ENCODE measurements at places on chromosomes 13 and 19.

DNA sequence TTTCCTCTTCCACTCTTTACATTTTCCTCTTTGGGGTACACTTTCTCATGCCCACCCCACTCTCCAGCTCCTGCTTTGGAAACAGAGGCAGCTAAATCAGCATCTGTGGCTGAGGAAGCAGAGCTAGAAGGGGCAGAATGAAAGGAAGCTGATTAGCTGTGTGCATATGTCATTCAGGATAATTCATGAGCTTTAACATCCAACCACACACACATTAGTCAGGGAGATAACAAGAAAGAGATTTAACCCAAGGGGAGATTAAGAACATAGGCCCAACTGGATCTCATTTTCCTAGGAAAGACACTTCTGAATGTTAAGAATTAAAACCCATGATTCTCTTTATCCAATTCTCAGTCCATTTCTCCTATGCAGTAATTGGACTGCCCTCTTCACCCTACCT lies 405.5 kb downstream of the TBC1D4 start:
- no peak for DNase-seq

GRCh38 chr13:101473458-101473857 lies 21.0 kb downstream of the ITGBL1 start:
- no peak for DNase-seq

DNA sequence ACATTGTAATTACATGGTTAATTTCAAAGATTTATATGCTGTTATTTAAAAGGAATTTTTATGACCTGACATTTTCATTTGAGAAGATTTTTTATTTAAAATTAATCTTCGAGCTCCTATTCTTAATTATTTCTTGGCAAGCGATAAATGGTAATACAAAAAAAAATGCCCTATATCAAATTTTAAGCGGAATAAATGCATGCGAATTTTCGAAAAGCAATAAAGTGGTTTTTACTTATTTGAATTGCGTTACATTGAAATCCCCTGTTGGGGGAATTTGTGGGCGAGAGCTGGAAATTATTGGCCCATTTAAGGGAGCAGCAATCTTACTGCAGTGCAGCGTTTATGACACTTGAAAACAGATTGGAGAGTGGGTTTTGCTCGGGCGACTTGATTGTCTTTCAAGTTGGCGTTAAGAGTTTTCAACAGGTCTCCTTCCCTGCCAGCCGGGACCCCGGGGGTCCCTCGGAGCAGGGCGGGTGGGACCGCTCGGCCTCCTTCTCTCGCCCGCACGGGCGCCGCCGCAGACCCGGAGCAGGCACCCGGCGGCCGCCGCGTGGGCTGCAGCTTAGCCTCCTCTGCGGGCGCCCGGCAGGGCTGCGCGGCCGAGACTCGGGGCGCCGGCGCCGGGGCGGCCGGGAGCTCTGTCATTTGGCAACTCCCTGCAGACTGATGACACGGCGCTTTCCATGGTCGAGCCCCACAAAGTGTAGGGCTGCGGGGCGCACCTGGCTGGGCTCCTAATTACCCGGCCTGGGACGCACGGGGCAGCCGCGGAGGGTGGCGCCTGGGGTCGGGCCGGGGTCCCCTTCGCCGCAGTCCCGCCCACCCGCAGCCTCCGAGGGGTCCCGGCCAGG lies 255.1 kb upstream of the SOX21 start:
- DNase-seq, result peak; percentile 23

DNA sequence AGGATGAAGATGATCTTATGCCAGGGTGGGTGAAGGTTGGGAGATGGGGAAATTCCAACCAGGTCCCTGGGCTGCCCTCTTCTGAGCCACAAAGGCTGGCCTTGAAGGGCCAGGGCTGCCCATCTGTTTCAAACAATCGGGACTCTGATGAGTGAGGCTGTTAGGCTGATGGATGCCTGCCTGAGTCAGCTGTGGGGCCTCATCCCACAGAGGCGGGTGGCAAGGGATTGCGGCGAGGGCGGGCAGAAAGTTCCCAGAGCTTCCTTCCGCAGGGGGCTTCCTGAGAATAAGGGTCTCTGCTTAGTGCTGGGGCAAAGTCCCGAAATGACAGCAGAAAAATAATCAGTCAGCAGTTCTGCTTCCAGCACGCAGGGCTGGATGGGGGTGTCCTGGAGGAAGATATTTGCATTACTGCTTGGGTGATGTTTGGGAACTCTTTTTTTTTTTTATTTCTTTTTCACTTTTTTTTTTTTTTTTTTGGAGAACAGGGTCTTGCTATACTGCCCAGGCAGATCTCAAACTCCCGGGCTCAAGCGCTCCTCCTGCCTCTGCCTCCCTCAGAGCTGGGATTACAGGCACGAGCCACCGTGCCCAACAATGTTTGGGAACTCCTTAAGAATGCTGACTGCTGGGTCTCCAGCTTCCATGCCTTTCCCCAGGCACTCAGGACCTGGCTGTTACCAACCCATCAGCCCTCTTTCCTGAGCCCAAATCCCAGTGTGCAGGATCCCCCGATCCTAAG lies 14.1 kb downstream of the SH3GL1 start:
- no peak for DNase-seq

GRCh38 chr19:49427855-49428546 lies 2.8 kb downstream of the GFY start:
- DNase-seq, result no peak

DNA sequence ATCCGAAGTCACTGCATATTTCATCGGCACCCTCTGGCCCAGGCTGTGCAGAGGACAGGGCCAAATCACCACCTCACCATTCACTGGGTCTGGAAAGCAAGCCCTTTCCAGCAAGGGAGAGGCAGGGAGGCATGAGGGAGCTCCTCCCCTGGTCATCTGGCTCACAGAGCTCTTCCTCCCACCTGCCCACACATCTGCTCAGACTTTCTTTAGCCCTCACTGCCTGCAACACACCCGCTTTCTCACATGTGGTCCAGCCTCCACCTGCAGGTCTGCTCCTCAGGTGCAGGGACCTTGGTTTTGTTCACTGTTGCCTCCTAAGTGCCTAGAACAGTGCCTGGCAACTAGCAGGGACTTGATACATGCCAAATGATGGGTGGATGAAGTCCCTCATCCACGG lies 21.0 kb upstream of the SLC35E1 start:
- DNase-seq, result no peak

GRCh38 chr13:34338102-34338501 lies 520.2 kb downstream of the RFC3 start:
- no peak for DNase-seq

DNA sequence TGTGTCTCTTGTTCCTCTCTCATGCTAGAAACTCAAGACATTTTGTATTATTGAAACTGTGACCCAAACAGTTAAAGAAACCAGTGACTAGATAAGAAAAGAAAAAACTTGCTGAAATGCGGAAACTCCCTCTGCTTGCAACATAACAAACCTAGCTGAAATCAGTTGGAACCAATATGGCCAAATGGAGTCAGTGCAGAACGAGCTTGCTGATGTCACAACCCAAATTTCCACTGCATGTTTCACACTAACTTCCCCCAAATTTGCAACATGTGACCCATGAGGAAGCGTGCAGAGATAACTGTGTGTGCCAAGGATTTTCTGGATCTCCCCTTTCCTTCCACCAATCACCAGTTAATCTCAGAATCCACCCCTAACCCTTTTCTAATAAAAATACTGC lies 208.0 kb downstream of the DLEU7 start:
- DNase-seq, result no peak

GRCh38 chr13:109787135-109787954 lies 962 bp upstream of the IRS2 start:
- no peak for DNase-seq

GRCh38 chr19:28855216-28855615 lies 357.7 kb downstream of the UQCRFS1 start:
- DNase-seq, result no peak

- no peak for DNase-seq
These were observed 32.3 kb upstream of the GJB6 start for GRCh38 chr13:20264271-20265018.

DNA sequence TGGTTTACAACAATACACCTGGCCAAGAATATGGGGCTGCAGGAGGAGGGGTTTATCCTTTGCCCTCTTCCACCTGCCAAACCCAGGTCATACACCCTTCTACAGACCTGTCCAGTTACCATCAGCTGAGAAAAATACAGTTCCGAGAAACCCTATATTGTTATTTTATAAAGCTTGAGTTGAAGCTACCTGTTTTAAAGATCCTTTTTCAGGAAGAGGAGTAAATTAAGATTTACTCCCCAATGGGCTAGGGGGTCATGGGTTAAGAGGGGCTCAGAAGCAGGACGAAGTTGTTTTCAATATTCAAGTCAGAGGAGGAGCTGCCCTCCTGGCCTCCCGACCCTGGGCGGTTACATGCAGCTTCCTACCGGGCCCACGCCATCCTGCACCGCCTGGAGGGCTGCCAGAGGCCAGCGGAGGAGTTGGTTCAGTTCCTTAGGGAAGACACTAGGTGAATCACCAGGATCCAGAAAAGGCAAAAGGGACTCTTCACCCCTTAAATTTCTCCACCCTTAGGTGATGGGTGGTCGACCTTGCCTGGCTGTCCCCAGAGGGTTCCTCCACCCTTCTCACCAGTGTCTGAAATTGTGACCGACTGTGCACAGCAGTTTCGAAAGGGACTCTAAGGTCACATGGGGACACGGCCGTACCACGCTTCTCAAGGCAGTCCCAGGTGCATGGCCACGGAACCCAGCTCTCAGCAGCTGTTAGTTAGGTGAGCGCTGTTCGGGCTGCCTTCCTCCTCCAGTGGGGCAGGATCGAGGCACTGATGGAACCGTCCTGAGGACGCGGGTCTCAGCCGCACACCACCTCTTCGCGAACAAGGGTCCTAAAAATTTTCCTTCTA lies 1.2 kb downstream of the GJB2 start:
- no peak for DNase-seq

GRCh38 chr19:46385636-46386035 lies 27.7 kb downstream of the CCDC8 start:
- no peak for DNase-seq

DNA sequence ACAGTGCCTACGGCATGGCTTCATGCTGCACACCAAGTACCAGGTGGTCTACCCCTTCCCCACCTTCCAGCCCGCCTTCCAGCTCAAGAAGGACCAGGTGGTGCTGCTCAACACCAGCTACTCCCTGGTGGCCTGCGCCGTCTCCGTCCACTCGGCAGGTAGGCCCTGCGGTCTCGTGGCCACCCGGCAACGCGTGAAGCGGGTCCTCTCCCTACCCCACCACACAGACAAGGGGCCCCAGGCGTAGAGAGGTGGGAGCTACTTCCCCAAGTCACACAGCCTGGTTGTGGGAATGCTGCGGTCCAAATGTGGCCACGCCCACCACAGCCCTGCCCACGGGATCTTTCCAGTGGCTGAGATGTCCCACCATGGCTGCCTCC lies 4.0 kb downstream of the DCAF15 start:
- DNase-seq, result no peak

- no peak for DNase-seq
These were observed 9.1 kb downstream of the AP2A1 start for GRCh38 chr19:49775742-49776370.

- DNase-seq, result no peak
These were observed 5.3 kb downstream of the FGF21 start for GRCh38 chr19:48760504-48761205.

GRCh38 chr13:51995677-51996551 lies 15.3 kb downstream of the ATP7B start:
- DNase-seq, result no peak

DNA sequence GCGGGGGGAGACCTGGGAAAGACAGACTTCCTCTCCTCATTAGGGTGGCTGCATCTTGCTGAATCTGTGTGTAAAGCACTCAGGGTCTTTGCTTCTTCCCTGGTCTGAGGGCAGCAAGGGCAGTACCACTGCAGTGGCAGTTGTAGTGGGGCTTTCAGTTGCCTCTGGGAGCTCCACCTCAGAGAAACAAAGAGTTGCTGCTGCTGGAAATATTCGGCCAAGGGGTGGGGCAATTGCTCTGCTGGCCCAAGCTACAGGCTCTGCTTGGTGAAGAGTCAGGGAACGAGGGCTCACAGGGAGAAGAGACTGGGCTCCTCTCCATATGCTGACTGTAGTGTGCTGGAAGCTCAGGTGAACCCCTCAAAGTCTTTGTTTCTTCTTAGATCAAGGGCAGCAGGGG lies 52.5 kb downstream of the POSTN start:
- DNase-seq, result no peak

DNA sequence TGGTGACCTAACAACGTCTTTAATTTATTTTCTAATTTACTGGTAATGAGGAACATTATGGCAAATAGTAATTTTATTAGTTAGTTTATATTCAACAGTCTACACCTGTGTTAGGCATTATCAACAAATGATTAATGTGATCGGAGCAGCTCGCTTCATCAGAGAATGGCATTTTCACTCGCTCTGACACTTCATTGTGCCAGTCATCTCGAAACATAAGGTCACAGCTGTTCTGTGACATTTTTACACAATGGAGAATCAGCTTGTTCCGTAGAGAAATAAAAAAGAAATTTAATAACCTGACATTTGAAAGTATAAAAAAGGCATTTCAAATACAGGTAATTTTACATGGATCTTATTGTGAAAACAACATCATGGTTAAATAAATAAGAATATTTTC lies 858.4 kb downstream of the SLITRK6 start:
- DNase-seq, result no peak

DNA sequence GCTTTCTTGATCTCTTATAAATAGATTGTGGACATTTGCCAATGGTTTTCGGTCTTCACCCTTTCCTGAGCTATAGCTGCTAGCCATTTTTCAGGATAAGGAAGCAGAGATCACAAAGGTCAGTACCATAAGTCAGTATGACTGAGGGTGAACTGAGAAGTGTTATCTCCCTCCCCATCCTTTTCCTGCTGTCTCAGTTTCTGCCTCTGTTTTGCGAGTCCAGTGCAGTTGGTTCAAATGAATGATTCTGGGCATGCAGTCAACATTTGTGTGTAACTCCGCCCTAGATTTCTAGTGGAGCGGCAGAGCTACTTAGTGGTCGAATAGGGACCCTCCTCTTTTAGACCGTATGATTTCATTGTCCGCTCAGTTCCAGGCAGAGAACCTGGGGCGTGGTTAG lies 460.8 kb upstream of the ARGLU1 start:
- no peak for DNase-seq

- DNase-seq, result no peak
These were observed 471 bp upstream of the ERVK3-1 start for GRCh38 chr19:58304748-58305064.

DNA sequence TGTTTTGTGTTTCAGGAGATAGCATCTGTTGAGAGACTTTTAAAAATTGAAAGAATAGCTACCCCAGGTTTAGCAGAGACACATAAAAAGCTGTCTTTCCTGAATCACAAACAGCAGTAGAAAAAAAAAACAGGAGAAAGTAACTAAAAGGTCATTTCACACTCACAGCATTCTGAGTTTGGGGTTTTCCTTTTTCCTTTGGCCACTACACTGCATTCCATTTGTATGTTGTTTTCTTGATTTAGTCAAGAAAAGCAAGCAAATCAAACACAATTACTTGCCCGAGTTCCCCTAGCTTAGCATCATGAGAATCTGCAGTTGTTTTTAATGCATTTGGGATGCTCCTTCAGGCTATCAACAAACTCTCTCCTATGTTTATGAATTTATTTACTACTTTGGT lies 161.0 kb downstream of the KCTD12 start:
- no peak for DNase-seq

- DNase-seq, result no peak
These were observed 6.5 kb upstream of the SUPT20H start for GRCh38 chr13:37065890-37066526.
